Activated CD4-positive, alpha-beta memory T cell treated with anti-CD3 and anti-CD28 coated beads, Interleukin-2, amount 10 ng/mL, durations not matched to agents 7 days and 5 days (primary cell): ENCODE measurements at places on chromosomes 3 and 15. TPM values are rescaled to one million over a fixed set of nuclear protein-coding genes. Genes with fewer than 3 reads are reported as not detected.
A peak's percentile ranks its signal among the peaks of the same experiment; 100 is the strongest.

DLEC1 gene
- total RNA-seq, result 3.8 TPM

GRCh38 chr3:133869586-133869985 lies 26.1 kb downstream of the RAB6B start:
- no peak for DNase-seq

GRCh38 chr3:115156046-115156654 lies 9.1 kb upstream of the ZBTB20 start:
- no peak for DNase-seq

OCA2 gene
- total RNA-seq, result not detected

DNA sequence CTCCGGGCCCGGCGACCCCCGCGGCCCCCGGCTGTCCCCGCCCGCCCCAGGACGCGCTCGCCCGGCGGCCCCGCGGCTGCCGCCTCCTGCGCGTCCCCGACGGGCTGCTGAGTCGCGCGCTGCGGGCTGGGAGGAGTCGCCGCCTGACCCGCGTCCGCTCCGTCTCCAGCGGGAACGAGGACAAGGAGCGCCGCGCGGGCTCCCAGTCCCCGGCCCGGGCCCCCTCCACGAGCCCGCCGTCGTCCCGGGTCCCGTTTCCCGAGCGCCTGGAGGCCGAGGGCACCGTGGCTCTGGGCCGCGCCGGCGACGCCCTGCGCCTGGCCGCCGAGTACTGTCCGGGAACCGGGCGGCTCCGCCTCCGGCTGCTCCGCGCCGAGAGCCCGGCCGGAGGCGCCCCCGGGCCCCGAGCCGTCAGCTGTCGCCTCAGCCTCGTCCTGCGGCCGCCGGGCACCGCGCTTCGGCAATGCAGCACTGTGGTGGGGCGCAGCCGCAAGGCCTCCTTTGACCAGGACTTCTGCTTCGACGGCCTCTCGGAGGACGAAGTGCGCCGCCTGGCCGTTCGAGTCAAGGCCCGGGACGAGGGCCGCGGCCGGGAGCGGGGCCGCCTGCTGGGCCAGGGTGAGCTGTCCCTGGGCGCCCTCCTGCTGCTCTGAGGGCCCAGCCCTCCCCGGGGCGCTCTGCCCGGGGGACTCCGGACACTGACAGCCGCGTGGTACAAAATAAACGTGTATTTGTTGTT lies 1.5 kb downstream of the C2CD4A start:
- DNase-seq, result peak; percentile 28

DNA sequence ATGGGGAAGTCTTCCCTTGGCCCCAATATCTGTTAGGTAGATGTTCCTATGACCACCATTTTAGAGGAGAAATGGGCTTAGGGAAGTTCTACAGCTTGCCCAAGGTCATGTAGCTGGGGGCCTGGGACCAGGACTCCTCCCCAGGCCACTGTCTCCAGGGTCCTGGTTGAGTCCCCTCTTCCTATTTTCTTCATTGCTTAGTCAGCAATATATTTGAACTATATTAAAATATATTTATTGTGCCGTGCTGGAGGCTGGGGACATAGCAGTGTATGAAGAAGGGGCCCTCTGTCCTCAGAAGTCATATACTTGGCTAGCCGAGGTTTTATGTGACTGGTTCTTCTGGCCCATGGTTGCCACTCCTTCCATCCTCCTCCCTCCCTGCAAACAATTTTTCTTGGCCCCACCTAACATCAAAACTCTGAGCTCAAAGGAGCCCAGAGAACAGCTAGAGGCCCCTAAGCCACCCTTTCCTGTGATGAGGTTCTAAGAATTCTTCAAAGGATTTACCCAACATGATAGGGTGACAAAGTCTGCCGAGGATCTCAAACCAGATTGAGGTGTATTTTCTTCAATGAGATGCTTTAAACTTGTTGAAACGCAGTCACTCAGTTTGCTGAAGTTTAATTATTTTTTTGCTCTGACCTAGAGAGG lies 121.2 kb upstream of the RASGRP1 start:
- peak; percentile 60 for DNase-seq

GRCh38 chr3:122219242-122219872 lies 35.9 kb downstream of the CASR start:
- DNase-seq, result no peak

TRANK1 gene
- total RNA-seq, result 85.4 TPM

- DNase-seq, result no peak
Measured at GRCh38 chr3:174132421-174133042, 726.6 kb upstream of the NAALADL2 start.

CEP70 gene
- 9.6 TPM for total RNA-seq

GRCh38 chr15:38035701-38036100 lies 101.3 kb downstream of the TMCO5A start:
- DNase-seq, result no peak

SPINT1 gene
- total RNA-seq, result 5.1 TPM

GRCh38 chr3:28218071-28218916 lies 23.1 kb upstream of the CMC1 start:
- DNase-seq, result no peak

DNA sequence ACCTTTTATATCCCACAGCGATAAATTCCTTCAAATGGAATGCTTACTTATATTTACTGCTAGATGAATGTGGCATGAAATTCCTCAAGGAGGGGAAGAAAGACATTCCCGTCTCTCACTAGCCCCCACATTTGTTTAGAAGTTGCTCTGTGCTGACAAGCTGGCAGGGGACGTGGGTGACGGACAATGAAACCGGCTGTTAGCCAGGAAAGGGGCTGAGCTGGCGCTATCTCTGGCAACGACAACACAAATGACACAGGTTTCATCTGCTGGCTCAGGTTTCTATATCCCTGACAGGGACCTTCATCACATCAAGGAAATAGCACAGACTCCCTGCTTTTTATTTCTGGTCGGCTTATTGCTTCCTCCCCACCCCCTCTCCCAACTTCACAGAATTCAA lies 15.8 kb downstream of the RUVBL1 start:
- no peak for DNase-seq

AMT gene
- total RNA-seq, result 5.2 TPM

PTPN9 gene
- 41.6 TPM for total RNA-seq

- DNase-seq, result no peak
Measured at GRCh38 chr3:55897573-55898224, 410.6 kb upstream of the WNT5A start.

DNA sequence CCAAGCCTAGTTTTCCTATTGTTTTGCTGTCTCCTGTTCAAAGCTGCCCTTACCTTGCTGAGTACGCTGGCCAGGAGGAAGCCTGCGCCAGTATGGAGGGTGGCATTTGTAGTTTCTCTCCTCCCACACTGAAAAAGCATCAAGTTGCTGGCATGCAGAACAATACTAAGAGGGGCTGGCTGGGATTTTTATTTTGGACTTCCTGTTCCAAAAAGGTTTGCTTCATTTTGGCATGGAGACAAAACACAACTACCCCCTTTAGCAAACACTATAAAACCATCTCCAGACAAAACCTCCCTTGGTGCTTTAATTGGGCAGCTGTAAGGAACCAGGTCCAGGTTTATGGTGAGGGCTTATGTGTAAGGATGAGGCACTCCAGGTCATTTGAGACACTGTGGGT lies 457.6 kb downstream of the PDCD6IP start:
- no peak for DNase-seq

DNA sequence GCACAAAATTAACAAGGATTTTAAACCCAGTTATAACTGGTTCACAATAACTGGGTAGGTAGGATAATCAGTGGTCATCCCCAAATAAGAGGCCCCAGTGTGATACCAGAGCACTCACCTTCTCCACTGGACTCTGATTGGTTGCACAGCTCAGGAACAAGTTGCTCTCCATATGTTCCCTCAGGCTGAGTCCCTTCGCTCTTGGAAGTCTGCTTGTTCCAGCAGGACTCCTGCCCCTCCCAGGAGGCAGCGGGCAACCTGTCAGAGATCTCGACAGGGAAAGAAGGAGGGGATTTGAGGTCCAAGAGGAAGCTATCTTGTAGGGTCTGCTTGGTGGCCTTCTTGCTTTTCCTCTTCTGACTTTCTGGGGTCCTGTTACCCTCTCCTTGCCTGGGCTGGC lies 51.6 kb upstream of the HEG1 start:
- no peak for DNase-seq

CP gene
- not detected for total RNA-seq

DNA sequence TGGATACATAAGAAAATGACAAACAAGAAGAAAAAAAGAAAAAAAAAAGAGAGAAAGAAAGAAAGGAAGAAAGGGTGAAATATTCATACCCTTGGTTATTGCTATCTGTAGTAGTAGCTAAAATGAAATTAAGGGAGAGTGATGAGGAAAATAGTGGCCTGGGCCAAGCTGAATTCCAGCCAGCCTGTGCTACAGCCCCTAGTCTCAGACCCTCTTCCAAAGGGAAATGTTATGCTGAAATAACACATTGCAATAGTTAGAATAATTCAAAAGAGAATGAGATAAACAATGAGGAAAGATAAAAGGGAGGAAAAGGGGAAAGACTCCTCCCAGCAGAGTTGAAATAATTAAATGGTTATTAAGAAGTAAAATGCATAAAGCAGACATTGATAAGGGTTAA lies 268.4 kb upstream of the ROBO1 start:
- no peak for DNase-seq

TERC gene
- total RNA-seq, result 1.9 TPM

SLC22A13 gene
- 0.28 TPM for total RNA-seq

DNA sequence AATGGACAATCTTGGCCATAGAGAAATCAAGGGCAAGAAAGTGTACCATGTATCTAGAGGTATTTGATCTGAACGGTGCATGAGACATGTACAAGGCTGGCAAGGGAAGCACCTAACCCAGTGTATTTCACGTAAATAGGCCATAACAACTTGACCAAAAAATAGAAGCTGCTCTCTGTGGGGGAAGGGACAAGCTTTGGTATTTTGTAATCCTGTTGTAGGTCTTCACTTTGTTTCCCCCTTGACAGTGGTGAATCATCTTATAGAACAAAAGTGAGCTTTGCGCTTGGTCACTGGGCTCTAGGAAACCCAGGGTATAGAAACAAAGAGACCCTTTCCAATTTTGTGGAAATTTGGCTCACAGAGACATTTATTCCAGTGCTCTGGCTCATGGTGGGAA lies 21.0 kb downstream of the LARS2 start:
- no peak for DNase-seq

- DNase-seq, result no peak
Measured at GRCh38 chr15:74294010-74294409, 57.9 kb downstream of the CCDC33 start.

CCR8 gene
- 7.6 TPM for total RNA-seq

- DNase-seq, result no peak
Measured at GRCh38 chr15:51475736-51476135, 134.3 kb downstream of the GLDN start.

DNA sequence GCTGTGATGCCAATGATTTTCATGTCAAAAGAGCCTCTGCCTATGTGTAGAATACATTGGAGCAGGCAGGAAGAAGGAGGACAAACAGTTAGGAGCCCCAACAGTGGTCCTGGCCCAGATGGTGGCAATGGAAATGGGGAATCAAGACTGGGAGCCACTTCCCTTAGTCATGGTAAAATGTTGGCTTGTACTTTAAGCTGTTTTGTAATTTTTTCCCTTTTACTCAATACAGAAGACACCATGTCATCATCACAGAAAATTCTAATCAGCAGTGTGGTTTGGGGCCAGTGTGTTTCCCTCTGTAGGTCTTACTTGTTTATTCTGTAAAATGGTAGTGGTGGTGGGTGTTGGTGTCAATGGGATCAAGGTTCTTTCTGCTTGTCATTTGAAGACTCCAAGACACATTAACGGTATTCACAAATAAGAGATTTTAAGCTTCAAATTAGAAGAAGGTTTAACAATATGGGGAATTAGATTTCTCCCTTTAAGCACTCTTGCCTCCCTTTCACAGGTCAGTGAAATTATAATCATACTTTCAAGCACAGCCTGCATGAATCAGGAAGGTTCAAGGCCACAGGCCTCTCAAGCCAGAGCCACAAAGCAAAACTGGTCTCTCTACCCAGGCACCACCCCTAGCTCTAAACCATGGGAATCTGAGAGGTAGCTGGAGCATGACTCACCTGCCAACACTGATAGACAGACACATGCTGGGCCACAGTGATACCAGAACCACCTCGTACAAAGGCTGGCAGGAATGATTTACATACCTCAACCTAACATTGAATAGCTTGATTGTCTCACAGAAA lies 24.9 kb downstream of the SIAH2 start:
- DNase-seq, result peak; percentile 34

DNA sequence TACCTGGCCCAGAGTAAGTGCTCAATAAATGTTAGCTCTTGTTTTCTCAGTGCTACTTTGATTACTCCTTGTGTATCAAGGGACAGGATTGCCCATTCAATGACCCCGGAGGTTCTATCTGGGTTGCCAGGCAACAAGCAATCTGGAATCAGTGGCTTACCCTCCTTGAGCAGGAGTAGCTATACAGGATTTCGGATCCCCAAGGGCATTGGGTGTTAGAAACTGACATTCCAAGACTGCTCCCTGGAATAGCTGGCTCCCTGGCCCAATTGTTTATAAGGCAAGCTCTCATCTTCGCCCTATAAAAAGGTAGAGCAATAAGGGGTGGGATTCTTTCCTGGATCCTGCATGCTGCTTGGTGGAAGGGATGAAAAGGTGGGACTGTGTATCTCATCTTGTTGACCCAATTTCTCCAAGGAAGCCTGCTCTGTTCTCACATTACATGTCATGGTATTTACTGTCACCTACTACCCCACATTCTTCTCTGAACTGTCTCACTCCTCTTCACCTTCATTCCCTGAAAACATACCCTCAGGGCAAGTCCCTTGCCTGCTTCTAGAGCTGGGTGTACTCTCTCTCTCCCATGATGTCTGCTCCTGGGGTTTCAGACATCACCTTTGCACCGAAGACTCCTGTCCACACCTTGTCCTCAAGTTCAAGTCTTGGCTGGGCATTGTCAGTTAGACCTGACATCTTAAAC lies 26.4 kb upstream of the SCN10A start:
- DNase-seq, result no peak

- DNase-seq, result no peak
Measured at GRCh38 chr15:58546635-58547627, 115.1 kb downstream of the LIPC start.

GRCh38 chr3:104180906-104181305 lies 1185.8 kb upstream of the ALCAM start:
- no peak for DNase-seq

GRCh38 chr3:190188197-190188596 lies 67.5 kb upstream of the P3H2 start:
- DNase-seq, result no peak

LINGO1 gene
- total RNA-seq, result not detected
